ENCODE measurements at places on chromosomes 16 and 17.

DNA sequence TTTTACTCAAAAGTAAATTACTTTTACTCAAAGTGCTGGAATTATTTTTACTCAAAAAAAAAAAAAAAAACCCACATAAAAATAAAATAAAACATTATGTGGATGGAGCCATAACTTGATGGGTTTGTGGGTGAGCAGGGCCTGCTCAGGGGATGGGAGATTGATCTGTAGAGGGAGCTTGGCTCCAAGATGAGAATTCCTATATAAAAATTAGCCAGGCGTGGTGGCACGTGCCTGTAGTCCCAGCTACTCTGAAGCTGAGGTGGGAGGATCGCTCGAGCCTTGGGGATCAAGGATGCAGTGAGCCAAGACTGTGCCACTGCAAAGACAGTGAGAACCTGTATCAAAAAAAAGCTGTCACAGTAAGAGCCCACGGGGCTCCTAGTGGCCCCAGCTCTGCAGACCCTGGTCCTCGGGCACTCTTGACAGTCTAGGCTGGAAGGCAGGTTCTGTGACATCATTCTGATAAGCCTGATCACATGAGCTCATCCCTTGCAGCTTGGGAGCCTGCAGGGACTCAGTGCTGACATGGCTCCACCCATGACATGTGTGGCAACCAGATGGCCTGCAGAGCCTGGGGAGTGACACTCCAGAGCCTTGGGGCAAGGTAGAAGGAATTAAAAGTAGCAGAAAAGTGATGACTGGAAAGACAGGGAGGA, 42.5 kb downstream of the ST3GAL2 start:
- peak; percentile 53 for DNase-seq

DNA sequence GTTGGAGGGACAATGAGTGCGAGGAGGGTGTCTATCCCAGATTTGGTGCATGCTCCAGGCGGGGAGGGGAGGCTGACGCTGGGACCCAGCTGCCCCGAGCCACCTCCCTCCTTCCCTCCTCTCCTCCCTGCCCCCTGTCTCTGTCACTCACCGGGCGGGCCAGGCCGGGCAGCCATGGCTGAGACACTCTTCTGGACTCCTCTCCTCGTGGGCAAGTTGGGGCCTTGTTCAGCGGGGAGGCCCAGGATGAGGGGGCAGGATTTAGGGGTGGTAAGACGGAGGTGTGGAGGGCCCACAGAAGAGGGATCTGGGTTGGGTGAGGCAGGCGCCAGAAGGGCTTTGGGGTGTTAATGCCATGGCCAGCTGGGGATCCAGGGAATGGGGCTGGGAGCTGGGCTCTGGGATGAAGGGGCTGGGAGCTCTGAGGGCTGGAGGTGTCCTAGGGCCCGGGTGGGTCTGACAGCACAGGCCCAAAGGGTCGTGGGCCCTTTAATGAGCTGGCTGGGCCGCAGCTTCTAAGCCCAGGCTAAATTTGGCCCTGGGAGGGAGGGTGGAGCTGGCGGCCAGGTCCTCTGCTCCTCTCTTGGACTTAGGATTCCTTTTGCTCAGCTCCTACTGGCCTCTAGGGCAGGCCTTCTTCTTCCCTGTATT, at the start of gene SGCA:
Gene SGCA, plus strand, starts transcription at position 139 of the 651 bp plus-strand sequence. Its CDS starts 36 bp downstream, at position 175.
- no peak for DNase-seq

GRCh38 chr17:36463916-36464764, 22.3 kb upstream of the ZNHIT3 start:
- peak; percentile 85 for DNase-seq

GRCh38 chr17:77186141-77186604, 45.4 kb downstream of the SEC14L1 start:
- no peak for DNase-seq

DNA sequence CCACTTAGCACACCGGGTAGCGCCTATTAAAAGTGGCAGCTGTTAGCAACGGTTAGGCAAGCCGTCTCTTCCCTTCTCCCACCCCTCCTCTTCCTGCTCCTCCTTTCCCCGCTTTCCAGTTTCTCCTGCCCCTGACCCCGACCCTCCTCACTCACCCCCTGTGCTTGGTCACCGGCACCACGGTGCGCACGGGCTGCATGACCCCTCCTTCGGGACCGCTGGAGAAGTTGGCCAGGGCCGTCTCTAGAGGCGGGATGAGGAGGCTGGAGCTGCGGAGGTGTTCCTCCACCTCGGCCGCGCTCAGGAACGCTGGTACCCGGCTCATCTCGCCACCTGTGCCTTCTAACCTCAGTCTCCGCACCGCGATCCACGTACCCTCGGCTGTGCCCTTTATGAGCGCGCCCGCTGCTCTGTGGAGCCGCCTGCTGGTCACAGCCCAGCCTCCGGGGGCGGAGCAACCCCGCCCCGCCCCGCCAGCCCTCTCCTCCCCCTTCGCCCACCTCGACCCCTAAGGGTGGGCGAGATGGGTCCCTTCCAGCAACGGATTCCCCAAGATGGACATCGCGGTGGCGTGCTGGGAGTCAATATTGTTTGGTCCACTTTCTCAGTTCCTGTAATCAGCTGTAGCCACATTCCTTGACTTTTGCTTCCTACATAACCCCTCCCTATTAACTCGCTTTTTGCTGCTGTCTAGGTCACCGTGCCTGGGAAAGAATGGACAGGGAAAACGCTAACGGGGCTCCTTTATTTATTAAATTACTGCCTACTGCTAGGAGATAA, at the start of gene CRYM:
Gene CRYM, minus strand, starts transcription at position 364 of the 780 bp plus-strand sequence. Its CDS starts 39 bp downstream, at position 325.
- DNase-seq = peak; percentile 22

DNA sequence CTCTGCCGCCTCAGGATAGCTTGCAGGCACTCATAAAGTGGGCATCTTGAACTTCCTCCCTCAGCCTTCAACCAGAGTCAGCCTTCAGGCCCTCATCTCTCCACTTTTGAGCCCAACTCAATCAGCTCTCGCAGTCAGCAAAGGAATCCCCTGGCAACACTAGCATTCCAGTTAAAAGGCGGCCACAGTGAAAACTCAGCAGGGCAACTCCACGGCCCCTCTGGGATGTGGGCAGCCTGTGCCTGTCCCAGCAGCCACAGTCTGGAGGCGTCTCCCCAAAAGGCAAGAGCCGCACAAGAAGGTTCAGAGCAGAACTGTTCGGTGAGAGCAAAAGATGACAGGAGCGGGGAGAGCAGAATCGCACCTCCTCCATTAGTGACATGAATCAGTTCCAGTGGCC, 9.0 kb downstream of the TMEM11 start:
- no peak for DNase-seq

DNA sequence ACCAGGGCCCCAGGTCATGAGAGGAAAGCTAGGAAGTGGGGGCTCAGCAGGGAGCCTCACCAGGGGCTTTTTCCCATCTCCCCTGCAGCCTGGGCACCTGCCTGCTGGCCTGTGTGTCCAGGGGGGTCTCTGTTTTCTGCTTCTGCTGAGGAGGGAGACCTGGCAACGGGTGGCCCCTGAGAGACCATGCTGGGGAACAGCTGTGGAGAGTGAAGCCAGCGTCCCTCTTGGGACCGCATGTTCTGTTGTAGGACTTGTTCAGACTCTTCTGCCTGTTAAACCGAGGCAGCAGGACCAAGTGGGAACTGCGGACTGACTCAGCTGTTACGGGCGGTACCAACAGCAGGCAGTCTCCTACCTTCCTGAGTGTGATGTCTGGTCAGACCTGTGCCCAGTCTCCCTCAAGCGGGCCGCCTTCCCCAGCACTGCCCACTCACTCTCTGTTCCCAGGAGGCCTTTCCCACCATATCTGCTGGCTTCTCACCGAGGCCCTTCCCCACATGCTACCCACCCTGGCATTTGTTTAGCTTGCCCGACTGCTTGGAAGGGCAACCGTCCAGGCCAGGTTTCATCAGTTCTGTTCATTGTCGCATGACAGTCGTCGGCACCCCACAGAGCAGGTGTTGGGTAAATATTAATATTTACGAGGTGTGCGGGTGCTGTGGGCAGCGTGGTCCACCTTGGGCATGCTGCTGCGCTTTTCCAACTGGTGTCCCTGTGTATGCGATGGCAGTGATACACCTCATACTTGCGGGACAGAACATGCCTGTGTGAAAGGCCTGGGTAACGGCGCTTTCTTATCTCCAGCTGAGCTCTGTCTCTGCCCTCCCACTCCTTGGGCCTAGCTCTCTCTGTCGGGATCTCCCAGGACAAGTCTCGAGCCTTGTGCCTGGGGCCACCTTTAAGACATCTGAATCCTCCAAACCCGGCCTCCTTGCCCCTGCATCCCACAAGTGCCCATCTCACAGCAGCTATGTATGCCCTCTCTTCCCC, 69.4 kb downstream of the MPRIP start:
- no peak for DNase-seq

- no peak for DNase-seq
Observed at GRCh38 chr17:48596000-48596734, 2.6 kb upstream of the HOXB5 start.

DNA sequence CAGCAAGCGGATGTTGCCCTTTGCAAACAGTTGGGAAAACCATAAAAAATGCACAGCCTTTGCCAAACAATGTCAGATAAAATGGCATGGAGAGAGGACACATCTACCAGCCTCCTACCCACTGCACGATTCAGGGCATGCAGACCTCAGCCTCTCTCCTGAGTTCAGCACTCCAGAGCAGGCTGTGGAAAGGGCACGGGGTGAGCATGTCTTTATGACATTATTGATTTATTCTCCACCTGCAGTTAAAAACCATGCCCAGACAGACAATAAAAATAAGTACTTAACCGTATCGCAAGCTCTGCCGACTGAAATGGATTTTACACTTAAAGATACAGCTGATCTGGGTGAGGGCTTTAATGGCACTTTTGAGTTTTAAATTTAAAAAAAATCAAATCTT, 127.1 kb downstream of the MAF start:
- no peak for DNase-seq

DNA sequence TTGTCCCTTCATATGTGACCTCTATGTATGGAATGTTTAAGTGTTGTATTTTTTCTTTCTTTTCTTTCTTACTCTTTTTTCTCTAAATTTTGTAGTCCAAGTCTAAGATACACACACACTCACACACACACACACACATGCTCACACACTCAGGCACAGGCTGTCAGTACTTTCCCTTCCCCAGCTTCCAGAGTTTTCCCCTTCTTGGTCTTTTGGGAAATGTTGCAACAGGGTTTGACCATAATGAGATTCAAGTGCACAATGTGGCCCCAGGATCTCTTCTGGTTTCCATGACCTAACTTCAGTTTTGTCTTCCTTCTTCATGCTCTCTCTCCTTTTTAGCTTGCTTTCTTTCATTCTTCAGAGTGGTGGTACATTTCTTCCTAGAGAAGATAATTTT, 289.8 kb upstream of the FOXF1 start:
- DNase-seq = no peak

- no peak for DNase-seq
Observed at GRCh38 chr16:67470359-67470758, 10.6 kb downstream of the ATP6V0D1 start.

- no peak for DNase-seq
Observed at GRCh38 chr17:47716375-47716774, 16.7 kb upstream of the TBX21 start.

- peak; percentile 62 for DNase-seq
Observed at GRCh38 chr17:20992987-20993862, 49.6 kb downstream of the USP22 start.

DNA sequence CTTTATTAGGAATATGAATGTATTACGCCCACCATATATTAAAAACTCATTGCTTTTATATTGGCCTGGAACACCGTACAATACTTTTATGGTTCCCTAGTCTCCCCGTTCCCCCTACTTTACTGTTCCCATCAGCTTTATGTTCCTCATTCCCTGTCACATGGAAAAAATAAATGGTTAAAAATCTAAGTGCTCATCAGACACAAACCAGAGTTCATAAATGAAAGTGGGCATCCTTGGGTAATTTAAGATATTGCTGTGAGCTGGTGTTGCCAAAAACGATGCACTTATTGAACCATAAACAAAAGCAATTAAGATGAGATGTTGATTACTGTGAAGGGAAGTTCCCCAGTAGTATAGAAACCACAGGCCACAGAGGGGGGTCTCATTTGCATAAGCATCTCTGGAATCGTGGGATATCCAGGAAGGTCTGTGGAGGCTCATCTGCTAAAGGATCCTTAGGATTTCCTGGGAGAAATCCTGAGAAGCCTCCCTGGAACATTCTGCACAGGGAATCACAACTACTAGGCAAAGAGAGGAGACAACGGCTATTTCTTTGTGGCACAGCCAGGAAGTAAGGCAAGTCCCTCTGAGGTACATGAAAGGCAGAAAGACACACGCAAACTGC, 591.4 kb upstream of the CDH11 start:
- no peak for DNase-seq

GRCh38 chr17:63950940-63951907, 19.1 kb upstream of the CD79B start:
- no peak for DNase-seq

DNA sequence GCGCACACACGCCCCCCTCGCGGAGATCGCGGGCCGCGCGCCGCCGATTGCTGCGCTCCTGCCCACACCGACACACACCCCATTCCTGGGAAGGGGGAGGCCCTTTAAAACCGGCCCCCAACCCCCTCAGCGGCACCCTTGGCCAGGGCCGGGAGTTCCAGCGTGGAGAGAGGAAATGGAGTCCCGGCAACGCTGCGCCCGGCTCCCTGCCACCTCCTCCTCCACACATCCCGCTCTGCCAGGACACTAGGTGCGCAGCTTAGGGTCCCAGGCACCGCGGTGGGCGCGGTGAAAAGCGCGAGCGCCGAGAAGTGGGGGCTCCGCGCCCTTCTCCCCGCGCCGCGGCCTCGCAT, 397 bp downstream of the CDC42EP4 start:
- no peak for DNase-seq

GRCh38 chr17:80892900-80893603, 98.6 kb upstream of the CHMP6 start:
- peak; percentile 94 for DNase-seq

GRCh38 chr16:46822270-46822669, 8.7 kb downstream of the C16orf87 start:
- DNase-seq = peak; percentile 85

- no peak for DNase-seq
Observed at GRCh38 chr17:6439951-6440350, 4.3 kb upstream of the PIMREG start.

DNA sequence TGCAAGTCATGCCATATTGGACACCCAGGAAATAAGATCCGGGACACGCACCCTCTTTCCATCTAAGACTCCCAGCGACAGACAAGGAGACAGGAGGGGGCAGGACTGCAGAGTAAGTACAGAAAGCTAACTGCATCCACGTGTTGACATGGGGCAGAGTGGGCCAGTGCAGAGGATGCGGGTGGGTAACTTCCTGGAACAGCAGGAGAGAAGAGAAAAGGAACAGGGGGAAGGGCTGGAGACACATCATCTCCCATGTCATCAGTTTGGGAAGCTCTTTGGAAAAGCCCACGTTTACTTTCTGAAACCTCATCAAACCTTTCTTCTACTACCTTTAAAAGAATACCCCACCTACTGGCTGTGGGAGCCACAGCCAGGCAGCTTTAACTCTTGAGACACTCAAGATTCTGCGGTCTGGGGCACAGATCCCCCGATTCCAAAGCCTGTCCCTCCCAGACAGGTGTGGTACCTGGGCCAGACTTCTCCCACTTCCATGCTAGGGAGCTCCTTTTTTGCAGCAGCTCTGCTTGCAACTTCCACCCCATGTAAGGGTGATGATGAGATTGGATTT, 273.5 kb upstream of the RPL38 start:
- no peak for DNase-seq

DNA sequence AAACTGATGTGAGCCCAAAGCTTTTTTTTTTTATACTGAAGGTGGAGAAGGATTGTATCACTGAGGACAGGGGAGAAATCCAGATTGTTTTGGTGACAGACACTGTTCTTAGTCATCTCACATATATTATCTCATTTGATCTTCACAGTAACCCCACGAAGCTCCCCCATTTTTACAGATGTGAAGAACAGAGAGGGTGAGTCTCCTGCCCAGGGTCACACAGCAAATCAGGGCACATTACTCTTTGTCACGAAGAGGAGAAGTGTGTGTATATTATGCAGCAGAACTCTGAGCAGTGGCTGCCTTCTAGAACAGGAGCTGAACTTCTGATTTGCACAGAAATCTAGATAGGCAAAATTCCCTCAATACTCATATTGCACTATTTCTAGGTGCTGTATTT, 504.3 kb downstream of the XYLT1 start:
- DNase-seq = no peak
